Activated CD4-positive, alpha-beta T cell treated with anti-CD3 and anti-CD28 coated beads, Interleukin-2, amount 50 U/mL, for 4 hours (primary cell): ENCODE measurements at places on chromosomes 3 and 15.
A peak's percentile ranks its signal among the peaks of the same experiment; 100 is the strongest.

- DNase-seq, result no peak
Observed at GRCh38 chr3:46076606-46077005, 49.3 kb upstream of the XCR1 start.

DNA sequence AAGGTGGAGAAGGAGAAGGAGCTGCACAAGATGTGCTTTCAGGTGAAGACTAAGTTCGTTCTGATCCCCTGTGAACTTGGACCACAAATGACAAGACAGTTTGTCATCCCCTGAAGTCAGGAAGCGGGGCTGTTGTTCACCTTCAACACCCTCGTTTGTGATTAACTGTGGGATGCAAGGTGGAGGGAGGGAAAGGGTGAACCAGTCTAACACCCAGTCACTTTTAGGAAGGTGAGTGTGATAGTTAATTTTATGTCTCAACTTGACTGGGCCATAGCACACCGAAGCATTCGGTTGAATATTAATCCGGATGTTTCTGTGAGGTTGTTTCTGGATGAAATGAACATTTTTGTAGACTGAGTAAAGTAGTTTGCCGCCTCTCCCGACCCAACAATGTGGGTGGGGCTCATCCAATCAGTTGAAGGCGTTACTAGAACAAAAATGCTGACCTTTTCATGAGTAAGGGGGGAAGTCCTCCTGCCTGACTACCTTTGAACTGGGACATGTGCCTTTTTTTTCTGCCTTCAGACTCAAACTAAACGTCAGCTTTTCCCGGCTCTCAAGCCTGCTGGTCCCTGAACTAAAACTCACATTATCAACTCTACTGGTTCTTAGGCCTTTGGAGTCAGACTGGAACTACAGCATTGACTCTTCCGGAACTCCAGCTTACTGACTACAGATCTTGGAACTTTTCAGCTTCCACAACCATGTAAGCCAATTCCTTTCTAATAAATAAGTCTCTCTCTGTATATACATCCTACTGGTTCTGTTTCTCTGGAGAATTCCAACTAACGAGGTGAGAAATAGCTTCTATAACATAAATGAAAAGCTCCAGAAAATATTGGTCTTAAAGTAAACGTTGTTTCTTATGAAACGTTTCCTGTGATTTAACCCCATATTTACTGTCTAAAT lies 264.0 kb upstream of the SLITRK3 start:
- DNase-seq, result no peak

- no peak for DNase-seq
Observed at GRCh38 chr15:44289259-44289790, 806 bp downstream of the GOLM2 start.

GRCh38 chr3:98329392-98330124 lies 24.1 kb upstream of the OR5K4 start:
- peak; percentile 26 for DNase-seq

DNA sequence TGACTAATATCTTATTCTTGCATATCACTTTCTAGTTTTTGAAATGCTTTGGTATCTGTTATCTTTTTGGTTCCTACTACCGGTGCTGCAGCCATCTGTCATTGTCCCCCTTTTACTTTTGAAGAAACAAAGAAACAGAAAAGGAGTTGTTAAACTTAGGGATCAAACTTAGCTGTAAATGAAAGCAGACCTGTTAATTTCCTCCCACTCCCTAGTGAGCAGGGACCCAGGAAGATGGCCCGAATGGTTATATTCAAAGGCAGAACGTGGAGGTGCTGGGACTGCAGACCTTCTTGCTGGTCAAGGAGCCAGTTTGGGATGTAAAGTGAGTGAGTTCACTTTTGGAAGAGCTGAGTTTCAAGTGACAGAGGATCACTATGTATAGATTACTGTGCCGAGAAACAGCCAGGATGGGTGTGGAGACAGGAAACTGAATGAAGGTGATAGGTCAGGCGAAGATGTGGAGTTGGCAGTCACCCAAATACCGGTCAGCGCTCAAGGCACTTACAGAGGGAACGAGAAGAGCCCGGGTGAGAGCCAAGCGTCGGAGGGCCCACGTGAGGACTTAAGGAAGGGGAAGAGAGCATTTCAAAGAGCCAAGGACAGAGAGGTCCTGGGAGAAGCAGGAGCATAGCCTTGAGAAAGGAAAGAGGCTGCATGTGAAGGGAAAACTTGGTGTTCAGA lies 20.1 kb downstream of the KBTBD8 start:
- DNase-seq, result no peak
